Activated CD4-positive, alpha-beta T cell treated with anti-CD3 and anti-CD28 coated beads, Interleukin-2, amount 10 ng/mL, durations not matched to agents 24 days and 14 days (primary cell): ENCODE measurements at places on chromosomes 13 and 19. TPM values are rescaled to one million over a fixed set of nuclear protein-coding genes. Genes with fewer than 3 reads are reported as not detected.

The FXYD7 gene
- total RNA-seq, result 0.23 TPM in 1 of 2 replicates, not detected in the other

The APLP1 gene
- total RNA-seq, result 2.0 and 2.4 TPM in 2 replicates

The PCDH8 gene
- total RNA-seq, result not detected in 2 replicates

The CALR3 gene
- total RNA-seq, result not detected in 2 replicates

The SIGLEC7 gene
- total RNA-seq, result not detected in 2 replicates

The LIPE gene
- 35.0 and 39.1 TPM in 2 replicates for total RNA-seq

The SRRM5 gene
- total RNA-seq, result 0.19 and 0.37 TPM in 2 replicates

The NXNL1 gene
- total RNA-seq, result not detected in 2 replicates

The MBD3L2 gene
- not detected in 2 replicates for total RNA-seq

The STAP2 gene
- 14.2 and 16.8 TPM in 2 replicates for total RNA-seq

The ICAM1 gene
- 81.5 and 82.1 TPM in 2 replicates for total RNA-seq

The C19orf67 gene
- total RNA-seq, result 0.54 and 0.58 TPM in 2 replicates

The ARRDC5 gene
- 0.24 and 0.28 TPM in 2 replicates for total RNA-seq

The REXO1 gene
- total RNA-seq, result 56.3 and 61.4 TPM in 2 replicates
